ENCODE measurements at places on chromosomes 3 and 15.
A peak's percentile ranks its signal among the peaks of the same experiment; 100 is the strongest.

- DNase-seq, result no peak
These were observed 186.7 kb upstream of the GADL1 start for GRCh38 chr3:31081018-31081662.

DNA sequence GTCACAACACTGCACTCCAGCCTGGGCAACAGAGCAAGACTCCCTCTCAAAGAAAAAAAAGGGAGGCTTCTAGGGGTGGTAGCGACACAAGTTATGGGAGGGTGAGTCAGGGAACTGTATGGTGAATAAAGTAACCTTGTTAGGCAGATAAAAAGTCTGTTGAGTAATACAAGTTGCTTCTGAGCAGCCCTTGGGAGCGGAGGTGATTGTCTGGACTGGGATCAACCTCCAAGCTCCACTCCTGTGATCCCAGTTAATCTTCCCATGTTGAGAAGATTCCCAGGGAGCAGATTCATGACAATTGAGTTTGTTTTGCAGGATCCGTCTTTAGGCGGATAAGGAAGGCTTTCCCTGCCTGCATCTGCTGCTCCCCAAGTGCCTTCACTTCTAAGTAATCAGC, 335.9 kb downstream of the THSD4 start:
- DNase-seq, result no peak

GRCh38 chr3:65177960-65178376, 490.2 kb upstream of the ADAMTS9 start:
- DNase-seq, result no peak

- no peak for DNase-seq
These were observed 110.1 kb upstream of the TPM1 start for GRCh38 chr15:62932436-62932835.

DNA sequence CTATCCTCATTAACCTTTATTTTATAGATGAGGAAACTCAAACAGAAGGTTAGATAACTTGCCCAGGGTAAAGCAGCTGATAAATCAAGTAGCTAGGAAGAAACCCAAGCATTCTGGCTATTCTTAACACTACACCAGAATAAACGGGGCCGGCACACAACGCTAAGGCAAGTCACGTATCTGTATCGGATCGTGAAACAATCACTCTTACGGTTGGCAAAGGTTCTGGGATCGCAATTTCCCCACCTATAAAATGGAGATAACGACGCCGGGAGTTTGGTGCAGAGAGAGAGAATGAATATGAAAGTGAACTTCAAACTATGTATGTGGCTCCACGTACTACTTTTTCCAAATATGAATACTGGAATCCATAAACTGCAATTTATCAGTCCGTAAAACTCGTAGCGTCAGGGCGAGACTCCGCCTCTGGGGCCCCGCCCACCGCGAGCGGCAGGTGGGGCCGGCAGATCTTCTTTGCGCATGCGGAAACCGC, 252 bp upstream of the ARMC8 start:
- DNase-seq, result peak; percentile 91

- no peak for DNase-seq
These were observed 10.5 kb downstream of the MYRIP start for GRCh38 chr3:39819899-39820298.

DNA sequence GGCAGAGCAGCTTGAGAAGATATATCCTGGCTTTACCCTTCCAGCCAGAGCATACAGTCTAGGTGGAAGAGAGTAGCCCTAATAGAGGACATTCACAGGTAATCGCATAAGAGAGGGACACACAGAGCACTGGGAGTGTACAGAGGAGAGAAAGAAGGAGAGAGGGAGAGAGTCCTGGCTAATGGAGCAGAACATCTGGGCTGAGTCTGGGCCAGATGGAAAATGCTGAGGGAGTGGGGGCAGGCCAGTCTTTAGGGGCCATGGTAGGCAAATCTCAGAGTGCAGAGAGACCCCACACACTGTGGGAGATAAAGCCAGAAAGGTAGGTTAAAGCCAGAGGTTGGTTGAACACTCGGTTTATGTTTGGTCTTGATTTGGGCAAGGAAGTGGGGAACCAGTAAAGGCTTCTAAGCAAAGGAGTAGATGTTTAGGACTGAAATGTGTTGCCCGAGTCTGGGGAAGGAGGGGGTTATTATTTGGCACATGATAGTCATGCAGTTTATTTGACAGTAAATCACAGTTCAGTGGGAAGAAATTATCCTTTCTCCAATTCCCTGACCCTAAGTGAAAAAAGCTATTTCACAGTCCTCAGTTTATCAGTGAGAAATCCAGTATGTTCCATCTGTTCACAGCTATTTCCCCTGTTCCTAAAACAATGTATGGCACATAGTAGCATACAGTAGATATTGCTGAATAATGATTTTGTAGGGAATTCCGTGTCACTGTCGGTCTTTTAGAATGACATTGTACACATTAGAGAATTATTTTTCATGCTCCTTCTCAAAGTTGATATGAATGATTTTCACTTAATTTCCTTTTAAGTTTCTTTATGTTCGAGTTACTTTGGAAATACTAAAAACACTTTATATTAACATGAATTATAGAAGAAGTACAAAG, 45.7 kb downstream of the PDHB start:
- no peak for DNase-seq

GRCh38 chr3:193788189-193788991, 195.4 kb downstream of the OPA1 start:
- DNase-seq, result no peak

- DNase-seq, result no peak
These were observed 21.0 kb downstream of the TP53BP1 start for GRCh38 chr15:43471975-43472374.

GRCh38 chr3:161322781-161323568, 48.3 kb downstream of the SPTSSB start:
- DNase-seq, result no peak

DNA sequence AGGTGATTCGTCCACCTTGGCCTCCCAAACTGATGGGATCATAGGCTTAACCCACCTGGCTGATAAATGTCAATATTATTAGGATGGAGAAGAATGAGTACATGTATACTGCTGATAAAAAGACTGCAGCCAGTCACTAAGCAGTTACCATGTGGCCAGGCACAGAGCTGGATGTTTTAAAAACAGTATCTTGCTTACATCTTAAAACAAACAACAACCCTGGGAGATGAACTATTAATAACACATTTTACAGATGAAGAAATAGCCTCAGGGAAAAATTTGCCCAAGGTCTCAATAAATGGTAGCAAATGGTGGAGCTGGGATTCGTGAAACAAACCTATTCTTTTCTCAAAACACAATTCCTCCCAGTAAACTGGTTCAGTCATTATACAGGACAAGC, 18.1 kb downstream of the IL17RD start:
- no peak for DNase-seq

DNA sequence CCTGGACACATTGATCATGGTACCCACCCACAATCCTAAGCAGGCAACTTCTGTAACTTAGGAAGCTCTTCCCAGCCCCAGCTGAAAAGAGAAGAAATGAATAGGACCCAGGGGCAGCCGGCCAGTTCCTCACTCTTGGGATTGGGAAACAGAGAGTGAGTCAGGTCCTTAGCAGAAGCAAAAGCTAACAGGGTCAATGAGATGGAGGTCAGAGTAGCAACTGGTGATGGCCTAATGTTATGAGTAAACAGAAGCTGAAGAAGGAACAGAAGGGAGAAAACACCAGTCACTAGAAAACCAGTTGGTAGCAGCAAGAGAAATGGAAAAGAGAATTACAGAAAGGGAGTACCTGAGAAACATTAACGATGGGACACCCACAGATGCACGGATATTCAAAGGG, 20.0 kb downstream of the RIOX2 start:
- no peak for DNase-seq

DNA sequence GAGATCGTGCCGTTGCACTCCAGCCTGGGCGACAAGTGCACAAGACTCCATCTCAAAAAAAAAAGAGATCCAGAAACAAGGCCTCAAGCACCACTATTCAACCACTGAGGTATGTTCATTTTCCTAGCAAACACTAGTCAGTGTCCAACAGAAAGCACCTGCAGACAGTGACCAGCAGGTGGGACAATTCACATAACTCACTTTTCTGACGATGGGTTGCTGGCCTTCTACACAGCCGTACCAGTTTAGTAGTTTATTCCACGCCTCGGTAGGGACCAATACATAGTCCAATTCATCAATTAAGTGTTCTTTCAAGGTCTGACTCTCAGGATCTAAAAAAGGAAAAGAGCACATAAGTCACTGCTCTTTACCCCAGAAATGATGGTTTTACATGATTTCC, 12.4 kb downstream of the USP4 start:
- no peak for DNase-seq

DNA sequence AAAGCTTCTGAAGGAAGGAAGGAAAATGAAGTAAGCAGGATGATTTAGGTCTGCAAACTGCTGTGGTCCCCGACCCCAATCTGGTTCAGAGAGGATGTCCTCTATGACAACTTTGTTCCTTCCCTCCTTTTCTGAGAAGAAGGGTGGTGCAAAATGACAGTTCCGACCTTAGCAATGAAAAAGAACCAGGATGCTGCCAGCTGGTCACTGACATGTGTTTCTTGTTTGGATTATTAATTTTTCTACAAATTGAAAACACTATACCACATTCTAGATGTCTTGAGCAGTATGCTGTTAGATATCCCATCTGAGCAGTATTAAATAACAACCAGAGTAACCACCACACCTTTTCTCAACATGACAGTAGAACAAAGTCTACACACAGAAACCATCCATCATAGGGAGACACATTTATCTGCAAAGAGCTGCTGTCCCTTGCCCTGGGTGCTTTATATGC, 27.5 kb downstream of the CDCP1 start:
- DNase-seq, result no peak

DNA sequence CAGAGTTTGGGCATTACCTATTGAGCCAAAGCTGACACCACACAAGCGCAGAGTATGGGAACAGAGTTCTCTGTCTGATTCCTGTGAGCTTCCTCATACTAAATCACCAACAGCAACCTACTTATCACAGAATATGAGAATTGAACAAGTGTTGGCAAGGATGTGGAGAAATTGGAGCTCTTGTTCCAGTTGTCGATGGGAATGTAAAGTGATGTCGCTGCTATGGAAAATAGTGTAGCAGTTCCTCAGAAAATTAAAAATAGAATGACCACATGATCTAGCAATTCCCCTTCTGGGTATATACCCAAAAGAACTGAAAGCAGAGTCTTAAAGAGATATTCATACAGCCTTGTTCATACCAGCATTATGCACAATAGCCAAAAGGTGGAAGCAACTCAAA, 33.4 kb downstream of the CD86 start:
- no peak for DNase-seq

DNA sequence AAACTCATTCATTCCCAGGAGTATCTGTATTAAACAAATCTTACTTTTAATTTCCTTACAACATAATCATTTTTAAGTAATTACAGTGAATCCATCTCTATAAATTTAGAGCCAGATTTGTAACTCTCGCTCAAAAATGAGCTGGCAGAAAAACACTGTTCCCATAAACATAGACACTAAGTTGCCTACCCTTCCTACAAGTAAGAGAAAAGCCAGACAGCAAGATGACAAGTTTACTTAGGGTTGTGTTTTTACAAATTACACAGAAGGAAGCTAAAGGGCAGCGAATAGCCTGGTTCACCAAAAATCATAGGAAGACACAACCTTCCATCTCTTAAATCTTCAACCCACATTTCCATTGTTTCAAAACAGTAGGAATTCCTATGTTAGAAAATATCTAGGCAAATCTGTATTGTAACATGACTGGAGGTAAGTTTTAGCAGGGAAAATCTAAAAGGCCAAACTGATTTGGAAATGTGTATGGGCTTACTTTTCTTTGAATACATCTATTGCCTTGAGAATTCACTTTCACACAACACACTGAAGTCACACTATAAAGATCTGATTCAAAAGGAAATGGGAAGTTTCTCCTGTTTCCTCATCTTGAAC, 21.7 kb downstream of the HERC1 start:
- DNase-seq, result no peak

DNA sequence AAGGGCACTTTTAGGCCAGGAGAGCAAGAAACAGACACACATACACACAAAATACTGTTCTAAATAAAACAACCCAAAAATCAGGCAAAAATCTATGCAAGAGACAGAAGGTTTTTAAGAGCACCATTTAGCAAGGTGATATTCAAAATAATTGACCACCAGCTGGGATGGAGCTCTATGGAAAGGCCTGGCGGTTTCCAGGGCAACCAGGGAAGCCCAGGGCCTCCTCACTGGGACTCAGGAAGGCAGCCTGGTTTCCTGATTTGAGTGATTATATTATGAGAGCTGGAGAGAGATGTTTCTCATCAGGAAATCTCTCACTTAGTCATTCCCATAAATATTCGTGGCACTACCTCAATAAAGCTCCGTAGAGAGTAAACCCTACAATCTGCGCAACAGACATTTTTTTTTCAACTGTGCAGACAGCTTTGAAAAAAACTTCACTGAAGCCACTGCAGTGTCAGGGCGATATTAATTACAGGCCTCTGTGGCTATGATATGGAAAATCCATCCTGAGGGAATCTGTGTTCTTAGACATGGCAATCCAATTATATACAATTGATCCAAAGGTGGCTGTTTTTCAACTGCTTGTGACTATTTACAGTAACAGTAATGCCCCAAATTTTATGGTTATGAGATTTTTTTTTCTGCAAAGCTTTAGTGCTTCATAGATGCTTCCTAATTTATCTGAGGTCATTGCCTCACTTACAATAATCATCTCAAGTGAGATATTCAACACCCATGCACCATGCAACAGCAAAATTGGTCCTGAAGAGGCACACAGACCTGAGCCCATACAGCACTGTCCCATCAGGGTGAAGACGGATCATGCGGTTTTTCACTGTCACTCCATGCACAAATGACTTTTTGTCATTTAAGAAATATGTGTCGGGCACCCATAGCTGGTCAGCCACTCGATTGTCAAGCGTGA, 152.1 kb downstream of the GABRB3 start:
- DNase-seq, result no peak

GRCh38 chr3:159301961-159302360, 500.1 kb downstream of the MFSD1 start:
- DNase-seq, result no peak

DNA sequence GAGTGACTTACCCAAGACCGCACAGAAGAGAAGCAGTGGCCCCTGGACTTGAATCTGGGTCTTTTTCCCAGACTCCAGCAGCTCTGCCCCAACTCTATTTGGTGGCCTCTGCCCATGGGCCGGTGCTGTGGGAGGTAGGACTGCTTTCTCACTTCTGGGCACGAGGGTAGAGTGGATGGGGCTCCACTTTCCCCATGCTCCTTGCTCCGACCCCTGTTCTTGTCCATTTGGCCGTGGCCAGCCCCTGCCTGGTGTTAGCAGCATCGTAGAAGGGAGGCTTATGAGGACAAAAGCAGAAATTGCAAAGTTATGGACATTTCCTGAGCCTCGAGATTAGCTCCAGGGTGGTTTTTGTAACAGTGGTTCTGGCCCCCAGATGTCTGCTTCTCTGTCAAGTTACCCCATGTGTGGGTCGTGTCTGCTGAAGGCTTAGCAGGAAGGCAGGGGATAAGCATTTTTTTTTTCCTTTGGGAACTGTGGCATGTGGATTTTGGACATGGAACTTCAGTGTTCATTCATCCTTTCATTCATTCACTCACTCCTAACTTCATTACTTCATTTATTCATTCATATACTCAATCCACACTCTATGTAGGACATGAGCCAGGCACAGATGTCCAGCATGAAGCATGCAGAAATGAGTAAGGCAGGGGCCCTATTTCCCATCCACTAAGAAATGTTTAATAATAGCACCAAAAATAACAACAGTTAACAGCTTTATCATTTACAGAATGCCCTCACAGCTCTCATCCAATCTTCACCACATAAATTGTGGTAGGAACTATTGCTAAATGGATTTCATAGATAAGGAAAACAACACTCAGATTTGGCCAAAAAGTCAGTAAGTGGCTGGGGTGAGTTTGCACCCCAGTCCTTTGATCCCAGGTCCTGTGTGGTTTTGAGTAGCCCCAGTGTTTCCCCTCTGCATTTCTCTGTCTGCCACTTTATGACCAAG, 180.5 kb downstream of the OPA1 start:
- DNase-seq, result no peak

All from activated naive CD4-positive, alpha-beta T cell treated with anti-CD3 and anti-CD28 coated beads, Interleukin-2, amount 50 U/mL, for 16 hours (primary cell).